Activated naive CD4-positive, alpha-beta T cell (primary cell): ENCODE measurements at places on chromosomes 16 and 17.
A peak's percentile ranks its signal among the peaks of the same experiment; 100 is the strongest.

DNA sequence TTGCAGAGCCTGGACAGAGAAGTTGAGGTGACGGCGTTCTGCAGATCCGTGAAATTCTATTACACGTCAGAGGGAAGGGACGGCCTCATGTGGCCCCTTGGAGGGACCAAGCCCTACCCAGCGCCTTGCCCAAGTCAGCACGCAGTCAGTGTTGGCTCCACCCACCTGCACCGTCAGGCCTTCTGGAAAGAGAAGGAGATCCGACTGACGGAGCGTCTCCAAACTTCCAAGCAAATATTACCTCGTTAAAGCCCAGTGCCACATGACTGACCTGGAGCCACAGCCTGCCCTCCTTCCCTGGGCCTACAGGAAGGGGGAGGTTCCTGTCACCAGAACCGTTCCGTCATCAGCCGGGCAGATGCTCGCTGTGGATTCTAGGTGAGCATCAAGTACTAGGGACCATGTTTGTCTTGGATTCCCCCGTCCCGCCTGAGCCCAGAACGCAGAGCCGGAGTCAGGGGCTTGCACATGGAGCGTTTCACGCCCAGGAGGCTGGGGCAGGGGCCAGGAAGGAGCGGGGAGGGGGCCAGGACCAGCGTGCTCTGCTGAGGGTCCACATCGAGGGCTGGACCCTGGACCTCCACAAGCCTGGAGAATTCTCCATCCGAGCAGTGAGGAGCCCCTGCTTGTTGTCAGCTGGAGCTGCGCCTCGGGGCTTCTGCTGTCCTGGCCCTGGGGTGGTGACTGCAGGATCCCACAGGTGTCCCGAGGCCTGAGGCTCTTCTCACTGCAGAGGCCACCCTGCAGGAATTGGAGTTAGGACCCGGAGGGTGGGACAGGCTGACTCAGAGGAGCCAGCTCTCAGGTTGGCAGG lies 22.6 kb upstream of the METRNL start:
- DNase-seq: no peak

- peak; percentile 43 for DNase-seq
These were observed 96.1 kb upstream of the CDH5 start for GRCh38 chr16:66270333-66270927.

- no peak for DNase-seq
These were observed 1.8 kb upstream of the PPM1D start for GRCh38 chr17:60598001-60598736.

GRCh38 chr17:18224387-18225120 lies 881 bp upstream of the LLGL1 start:
- DNase-seq: no peak

GRCh38 chr16:31754998-31755615 lies 118.5 kb upstream of the ZNF267 start:
- no peak for DNase-seq
